ENCODE measurements at places on chromosomes 4 and X.

GRCh38 chr4:94934864-94935263, 177.1 kb downstream of the BMPR1B start:
- no peak for DNase-seq

DNA sequence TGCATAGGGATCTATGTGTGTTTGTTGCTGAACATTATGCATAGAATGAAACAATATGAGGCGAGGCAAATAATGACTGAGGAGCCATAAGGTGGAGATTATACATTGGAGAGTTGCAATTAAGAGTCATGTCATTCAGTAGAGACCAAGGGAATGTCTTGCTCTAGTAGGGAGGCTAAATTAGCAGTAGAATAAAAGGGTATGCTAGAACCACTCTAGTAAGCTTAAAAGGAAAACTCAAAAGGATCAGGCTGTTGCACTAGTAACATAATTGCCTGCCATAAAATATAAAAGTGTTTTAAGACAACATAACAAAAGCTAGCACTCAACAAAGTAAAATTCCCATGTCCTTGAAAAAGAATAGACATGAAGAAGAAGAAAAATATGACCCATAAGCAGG, 586.2 kb upstream of the DIAPH2 start:
- DNase-seq: no peak

DNA sequence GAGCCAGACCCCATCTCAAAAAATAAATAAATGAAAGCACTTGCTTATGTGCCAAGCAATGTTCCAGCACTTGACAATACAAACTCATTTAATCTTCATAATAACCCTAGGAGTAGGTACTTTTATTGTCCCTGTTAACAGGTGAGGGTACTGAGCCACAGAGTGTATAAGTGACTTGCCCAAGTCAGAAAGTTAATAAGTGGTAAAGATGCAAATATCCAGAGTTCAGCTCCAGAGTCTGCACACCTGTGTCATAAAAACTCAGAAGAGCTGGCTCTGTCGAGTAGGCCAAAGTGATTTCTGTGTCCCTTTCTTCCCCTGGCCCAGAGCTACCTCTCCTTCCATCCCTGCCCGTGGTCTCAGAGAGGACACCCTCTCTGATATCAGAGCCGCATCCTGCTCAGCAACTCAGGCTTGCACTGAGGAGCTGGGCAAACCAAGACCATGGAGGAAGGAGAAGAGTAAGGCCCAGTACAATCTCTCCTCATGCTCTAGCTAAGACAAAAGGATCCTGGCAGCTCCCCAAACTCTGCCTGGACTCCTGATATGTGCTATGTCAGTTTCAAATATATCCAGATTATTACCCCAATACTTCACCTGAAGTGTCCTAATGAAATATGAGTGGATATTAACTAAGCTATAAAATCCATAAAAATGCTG, 136.3 kb downstream of the HS6ST2 start:
- no peak for DNase-seq

DNA sequence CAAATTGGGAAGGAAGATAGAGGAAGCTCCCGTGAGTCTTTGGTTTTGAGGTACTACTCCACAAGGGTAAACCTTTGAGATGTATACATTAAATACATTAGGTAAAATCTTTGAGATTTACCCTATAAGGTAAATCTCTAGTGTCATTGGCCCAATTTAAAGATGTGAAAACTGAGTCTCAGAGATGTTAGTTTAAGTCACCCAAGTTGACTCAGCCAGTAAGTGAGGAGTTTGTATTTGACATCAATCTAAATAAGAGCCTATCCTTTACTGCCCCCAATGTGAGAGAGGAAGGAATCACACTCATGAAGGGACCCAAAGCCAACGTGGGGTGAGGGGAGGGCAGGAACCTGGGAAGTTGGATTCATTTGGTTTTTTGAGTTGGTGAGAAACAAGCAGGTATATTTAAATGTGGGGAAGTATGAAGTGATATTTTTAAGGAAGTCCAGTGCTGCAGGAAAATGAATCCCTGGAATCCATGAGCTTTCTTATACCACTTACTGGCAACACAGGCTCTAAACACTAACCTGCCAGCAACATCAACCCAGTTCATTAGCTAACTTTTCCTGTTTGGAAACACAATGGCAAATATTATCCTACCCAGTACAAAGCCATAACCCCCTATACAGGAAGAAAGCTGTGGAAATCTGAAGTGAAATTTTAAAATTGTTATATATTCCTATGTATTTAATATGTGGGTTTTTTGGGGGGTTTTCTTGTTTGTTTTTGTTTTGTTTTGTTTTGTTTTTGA, 55.3 kb downstream of the PALLD start:
- DNase-seq: no peak

GRCh38 chr4:73777612-73778011, 37.2 kb downstream of the CXCL8 start:
- DNase-seq: no peak

DNA sequence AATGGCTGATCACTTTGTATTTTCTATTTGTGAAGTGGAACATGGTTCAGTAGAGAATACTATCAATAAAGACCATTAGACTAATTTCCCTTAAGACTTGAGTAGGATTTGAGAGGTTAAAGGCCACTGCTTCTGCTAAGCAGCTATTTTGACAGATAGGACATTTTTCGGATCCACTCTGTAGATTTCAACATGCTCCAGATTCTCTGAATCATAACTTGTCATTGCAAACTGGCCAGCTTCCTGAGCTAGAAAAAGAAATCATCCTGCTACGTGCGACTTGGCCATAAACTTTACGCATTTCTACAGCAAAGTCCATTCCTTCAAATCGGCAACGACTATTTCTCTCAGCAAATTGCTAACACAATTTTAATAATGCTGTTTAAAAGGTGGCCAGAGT, 55.2 kb downstream of the MGST2 start:
- DNase-seq: no peak

GRCh38 chr4:175674219-175674618, 137.8 kb downstream of the GPM6A start:
- DNase-seq: no peak

Measured in activated naive CD4-positive, alpha-beta T cell treated with anti-CD3 and anti-CD28 coated beads, Interleukin-2, amount 10 ng/mL, durations not matched to agents 7 days and 5 days (primary cell).